ENCODE measurements at places on chromosomes 12 and 14.

DNA sequence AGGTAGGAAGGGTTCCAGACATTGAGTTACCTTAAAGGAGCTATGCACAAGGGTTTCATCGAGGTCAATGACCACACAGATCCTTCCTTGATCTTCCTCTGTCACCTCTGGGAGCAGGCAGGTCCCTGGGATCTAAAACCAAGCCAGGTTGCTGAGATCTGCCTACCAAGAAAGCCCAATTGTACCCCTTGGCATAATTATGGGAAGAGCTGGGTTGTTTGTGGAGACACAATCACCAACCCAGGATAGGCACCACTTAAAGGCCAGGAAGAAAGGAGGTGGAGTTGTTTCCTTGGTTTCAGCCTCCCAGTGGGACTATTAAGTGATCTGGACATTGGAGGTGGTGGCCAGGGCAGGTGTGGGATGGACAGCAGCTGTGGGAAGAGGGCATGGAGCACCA, 8.4 kb upstream of the AVIL start:
- DNase-seq, result no peak

- DNase-seq, result no peak
Measured at GRCh38 chr12:52448228-52448627, 3.7 kb downstream of the KRT6B start.

- DNase-seq, result no peak
Measured at GRCh38 chr14:24843494-24843893, 206.5 kb downstream of the STXBP6 start.

- DNase-seq, result peak; percentile 71
Measured at GRCh38 chr14:69090187-69090789, 62.6 kb downstream of the DCAF5 start.

DNA sequence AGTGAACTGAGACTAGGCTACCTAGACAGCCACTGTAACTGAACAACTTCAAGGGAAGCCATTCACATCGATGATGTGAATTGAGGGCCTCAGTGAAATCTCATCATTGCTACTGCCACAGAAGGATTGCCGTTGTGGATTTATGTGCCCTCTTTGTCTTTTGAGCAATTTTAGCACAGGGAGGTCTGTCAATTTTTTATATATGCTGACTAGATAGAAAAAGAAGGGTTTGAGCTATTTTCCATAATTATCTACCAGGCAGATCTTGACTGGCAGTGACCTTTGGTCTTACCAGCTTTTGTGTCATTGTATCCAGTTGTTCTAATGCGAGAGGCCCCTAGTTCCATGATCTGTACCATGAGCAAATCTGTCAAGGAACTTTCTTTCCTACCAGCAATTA, 179.4 kb downstream of the ERC1 start:
- DNase-seq, result no peak

DNA sequence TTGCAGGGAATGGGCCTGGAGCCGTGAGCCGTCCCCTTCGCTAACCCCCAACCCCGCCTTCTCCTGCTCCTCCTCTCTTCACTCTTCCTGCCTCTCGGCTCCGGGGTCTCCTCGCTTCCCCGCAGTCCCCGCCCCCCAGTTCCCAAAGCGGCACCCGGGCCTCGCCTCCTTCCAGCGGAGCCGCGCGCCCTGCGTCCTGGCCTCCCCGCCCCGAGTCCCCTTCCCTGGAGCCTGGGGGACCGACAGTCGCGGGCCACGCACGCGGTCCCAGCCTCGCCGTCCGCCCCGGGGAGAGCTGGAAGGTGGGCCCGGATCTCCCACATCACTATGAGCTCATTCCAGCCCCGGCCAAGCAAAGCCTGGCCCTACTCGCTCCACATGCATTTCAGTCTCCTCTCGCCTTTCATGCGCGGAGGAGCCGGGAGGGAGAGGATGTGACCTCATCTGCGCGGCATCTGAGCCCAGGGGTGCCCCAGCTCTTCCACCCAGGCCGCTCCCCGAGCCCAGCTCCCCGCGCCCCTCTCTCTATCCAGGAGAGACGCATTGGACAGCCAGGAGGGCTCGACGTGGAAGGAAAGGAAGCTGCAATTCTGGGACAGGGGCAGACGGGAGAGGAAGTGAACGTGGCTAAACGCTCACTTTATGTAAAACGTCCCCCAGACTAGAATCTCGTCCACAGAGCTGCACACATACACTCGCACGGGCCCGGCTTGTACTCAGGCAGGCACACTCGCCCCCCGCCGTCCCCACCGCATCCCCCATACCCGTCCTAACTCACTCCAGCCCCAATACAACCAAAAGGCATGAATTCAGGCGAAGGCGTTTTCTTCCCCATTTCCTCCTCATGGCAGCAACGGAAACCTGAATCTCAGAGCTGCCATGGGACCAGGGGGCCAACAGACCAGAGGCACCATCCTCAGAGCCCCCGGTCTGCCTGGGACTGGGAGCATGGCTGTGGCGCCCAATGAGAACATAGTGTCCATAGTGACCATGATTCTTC, 108.7 kb upstream of the CCND2 start:
- DNase-seq, result peak; percentile 83

DNA sequence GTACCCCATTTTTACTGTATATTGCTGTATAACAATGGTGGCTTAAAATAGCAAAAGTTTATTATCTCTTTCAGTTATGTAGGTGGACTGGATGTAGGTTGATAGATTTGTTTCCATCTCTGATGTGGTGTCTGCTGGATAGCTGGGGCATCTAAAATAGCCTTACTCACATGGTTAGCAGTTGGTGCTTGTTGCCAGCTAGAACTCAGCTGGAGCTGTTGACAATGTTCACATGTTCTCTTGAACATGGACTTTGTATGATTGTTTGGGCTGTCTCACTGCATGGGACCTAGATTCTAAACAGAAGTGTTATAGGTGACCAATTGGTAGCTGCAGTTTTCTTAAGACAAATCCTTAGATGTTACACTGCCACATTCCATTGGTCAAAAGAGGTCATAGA, 126.9 kb downstream of the GPHN start:
- no peak for DNase-seq

- DNase-seq, result peak; percentile 79
Measured at GRCh38 chr12:94140556-94140955, 7.8 kb upstream of the PLXNC1 start.

DNA sequence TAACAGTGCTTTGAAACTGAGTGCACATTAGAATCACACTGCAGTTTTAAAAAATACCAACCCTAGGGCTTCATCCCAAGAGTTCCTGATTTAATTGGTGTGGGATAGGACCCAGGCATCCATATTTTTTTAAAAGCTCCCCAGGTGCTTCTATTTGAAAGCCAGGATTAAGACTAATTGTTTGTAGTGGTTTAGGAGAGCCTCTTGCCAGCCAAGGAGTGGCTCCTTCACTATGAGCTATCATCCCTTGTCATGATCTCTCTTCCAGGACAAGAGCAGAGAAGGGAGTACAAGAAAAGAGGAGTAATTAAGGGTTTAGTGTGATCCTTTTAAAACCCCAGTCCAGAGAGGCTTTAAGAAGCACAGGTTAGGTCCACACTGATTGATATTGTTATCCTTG, 178.0 kb downstream of the CAND1 start:
- no peak for DNase-seq

All from GM23338 (cell line).